ENCODE measurements at places on chromosomes 7 and 10.

DNA sequence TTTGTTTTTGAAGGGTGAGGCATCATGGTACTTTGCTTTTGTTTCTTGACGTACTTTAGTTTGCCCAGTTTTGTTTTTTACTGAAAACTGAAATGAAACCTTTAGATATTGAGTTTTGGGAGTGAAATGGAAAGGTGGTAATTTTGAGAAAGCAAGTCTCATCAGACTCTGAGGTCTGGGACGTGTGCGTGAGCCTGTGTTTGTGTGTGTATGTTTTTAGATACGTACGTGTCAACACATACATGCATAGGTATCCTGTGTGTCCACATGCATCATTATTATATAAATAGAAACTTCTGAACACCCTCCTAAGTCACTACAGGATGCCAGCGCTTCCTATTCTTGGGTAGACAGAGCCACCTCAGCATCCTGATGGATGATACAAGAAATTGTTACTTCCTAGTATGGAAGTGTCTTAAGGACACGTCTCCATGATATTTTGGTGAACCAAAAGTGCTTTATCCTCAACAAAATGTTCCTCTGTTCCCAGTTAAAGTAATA, 47.8 kb downstream of the PROSER2 start:
- no peak for DNase-seq

DNA sequence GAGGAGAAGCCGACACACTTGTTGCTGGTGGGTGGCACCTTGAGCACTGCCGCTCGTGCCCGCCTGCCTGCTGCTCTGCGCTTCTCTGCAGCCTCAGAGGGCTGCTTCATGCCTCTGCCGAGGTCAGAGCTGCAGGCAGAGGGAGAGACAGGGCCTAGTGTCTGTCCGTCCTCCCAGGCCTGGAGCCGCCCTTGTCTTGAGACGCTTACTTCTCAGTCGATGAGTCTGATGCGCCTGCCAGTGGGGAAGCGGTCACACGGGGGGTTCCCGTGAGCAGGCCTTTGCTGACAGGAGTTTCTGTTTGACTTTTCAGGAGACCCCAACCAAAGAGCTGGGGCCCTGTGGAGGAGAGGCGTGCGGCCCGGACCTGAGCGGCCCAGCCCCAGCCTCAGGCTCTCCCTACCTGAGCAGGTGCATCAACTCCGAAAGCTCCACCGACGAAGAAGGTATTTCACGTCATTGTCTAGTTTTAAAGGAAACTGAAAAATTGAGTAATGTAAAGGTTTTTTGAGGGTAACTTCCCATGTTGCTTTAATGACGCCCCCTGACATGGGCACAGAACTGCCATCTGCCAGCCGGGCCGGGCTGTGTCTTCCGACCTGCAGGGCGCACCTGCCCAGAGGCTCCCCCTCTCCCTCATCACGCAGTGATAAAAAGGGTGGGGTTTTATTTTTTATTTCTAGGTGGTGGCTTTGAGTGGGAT, 7.8 kb upstream of the BHLHA15 start:
- no peak for DNase-seq

- DNase-seq, result no peak
Observed at GRCh38 chr7:14001139-14001538, 11.7 kb upstream of the ETV1 start.

DNA sequence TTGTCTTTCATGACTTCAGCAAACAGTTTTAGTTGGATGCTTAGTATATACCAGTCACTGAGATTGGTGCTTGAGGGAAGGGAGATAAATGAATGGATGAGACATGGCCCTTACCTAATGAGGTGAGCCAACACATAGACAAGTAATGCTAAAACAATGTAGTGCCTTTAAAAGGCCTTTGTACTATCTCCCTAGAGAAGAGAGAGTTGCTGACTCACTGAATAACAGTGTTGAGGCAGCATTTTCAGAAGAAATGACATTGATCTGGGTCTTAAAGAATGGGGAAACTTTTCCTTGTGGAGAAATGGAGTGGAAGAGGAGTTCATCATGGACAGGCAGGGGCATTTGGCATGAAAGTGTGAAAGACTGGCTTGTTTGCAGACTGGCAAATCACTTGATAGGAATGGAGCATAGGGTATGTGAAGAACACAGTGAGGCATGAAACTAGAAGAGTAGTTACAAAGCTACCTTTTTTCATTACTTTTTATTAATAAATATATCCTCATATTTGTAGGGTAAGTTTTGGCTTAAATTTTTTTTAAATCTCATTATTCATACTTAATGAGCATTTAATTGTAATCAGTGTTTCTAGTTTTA, 91.2 kb downstream of the KAT6B start:
- DNase-seq, result no peak

DNA sequence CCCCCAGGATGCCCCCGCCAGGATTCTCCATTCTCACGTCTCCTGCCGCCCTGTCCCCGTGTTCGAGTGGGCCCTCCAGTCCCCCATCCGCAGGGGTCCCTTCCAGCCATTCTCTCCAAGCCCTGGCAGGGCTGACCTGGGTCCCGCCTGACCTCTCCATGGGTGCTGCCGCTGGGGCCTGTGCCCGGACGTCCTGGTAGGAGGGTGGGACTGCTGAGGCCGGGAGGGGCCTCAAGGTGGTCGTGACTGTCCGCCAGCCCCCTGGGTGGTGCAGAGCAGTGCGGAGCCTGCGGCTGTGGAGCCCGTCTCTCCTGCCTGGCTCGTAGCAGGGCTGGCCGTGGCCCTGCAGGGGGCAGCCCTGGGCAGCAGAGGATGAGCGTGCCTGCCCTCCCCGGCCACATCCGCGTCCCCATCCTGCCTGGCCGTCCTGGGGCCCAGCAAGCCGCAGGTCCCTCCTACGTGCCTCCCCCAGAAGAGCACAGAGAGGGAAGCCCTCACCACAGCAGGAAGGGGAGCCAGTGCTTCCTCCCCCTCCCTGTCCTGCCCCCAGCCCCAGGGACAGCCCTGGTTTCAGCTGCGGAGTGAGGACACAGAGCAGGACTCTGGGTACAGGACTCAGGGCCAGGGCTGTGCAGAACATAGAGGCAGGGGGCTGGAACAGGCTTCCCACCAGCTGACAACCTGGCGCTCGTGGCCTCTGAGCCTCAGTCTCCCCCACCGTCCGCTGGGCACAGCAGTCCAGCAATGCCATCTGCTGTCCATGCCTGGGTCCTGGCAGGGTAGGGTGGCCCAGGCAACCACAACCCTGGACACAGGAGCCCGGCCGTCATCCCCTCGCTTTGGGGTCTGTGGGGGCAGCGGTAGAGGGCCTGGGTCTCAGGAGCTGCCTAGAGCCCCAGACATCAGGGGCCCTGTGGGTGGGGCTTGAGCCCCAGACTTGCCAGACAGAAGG, 1.5 kb upstream of the GRIFIN start:
- DNase-seq, result no peak

DNA sequence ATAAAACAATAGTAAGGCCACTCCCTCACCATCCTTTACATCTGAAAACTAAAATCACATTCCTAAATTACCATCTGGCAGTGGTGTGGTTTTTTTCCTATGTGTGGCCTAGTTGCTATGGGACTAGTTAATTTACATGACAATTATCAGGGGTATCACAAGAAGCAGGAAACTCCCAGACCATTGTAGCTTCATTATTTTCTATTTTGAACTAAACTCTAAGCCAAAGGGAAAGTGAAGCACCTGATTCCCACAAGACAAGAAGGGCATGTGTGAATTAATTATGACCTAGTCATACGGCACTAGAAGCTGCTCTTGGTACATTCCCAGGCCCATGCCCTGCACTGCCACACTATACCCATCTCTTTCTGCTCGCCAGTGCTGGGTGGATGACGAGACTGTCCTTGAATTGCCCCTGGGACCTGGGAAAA, 103.4 kb downstream of the ATXN7L1 start:
- no peak for DNase-seq

DNA sequence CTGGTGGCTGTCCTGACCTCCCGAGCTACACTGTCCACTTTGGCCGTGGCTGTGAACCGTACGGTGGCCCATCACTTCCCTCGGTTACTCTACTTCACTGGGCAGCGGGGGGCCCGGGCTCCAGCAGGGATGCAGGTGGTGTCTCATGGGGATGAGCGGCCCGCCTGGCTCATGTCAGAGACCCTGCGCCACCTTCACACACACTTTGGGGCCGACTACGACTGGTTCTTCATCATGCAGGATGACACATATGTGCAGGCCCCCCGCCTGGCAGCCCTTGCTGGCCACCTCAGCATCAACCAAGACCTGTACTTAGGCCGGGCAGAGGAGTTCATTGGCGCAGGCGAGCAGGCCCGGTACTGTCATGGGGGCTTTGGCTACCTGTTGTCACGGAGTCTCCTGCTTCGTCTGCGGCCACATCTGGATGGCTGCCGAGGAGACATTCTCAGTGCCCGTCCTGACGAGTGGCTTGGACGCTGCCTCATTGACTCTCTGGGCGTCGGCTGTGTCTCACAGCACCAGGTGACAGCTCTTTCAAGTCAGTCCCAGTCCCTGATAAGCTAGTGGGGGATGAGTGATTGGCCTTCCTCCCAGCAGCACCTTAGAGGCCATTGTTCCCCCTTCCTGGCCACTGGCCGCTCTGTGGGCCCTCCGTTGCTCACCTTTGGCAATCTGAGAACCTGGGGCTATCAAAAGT, 3.0 kb downstream of the CHPF2 start:
- DNase-seq, result no peak

- no peak for DNase-seq
Observed at GRCh38 chr10:31878486-31878885, 50.1 kb downstream of the ARHGAP12 start.

- no peak for DNase-seq
Observed at GRCh38 chr7:104497379-104497967, 169.1 kb downstream of the LHFPL3 start.

DNA sequence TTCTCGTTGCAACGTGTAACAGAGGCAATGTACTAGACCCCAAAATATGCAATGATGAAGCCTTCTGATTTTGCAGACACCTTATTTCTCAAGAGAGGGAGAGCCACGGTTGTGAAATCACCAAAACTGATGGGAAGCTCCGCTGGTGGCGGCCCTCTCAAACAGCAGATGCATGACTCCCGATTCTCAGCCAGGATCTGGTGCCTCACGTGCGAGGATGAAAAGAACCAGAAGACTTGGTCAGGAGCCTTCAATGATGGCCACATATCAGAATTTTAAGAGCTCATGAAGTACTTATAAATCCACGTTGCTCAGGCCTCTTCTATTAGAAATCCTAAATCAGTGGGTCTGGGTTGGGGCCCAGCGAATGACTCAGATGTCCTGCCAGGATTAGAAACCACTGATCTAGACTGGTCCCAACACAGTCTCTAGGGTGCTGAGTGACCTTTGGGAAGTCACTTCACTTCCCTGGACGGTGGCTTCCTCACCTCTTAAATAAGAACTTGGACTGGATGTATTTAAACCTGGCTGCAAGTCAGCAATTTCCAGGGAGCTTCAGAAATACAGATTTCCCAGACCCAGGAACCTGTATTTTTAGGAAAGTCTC, 41.9 kb upstream of the FAM180A start:
- DNase-seq, result no peak

DNA sequence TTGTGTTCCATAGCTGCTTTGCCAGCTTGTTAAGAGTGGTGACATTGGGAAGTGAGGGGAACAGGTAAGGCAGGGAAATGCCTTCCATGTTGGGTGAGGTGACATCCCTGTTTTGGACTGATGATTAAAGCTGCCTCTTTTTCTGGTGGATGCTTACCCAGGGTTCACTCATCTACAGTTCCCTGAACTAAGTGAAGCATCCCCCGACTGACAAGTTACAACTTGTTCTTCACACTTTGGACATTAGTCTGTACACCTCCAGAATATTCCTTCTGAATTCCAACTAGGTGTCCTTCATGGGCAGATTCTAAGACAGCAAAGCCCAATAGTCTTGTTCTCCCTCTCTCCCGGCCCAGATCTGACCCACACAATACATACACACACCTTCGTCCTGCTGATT, 63.4 kb downstream of the HDAC9 start:
- DNase-seq, result no peak

DNA sequence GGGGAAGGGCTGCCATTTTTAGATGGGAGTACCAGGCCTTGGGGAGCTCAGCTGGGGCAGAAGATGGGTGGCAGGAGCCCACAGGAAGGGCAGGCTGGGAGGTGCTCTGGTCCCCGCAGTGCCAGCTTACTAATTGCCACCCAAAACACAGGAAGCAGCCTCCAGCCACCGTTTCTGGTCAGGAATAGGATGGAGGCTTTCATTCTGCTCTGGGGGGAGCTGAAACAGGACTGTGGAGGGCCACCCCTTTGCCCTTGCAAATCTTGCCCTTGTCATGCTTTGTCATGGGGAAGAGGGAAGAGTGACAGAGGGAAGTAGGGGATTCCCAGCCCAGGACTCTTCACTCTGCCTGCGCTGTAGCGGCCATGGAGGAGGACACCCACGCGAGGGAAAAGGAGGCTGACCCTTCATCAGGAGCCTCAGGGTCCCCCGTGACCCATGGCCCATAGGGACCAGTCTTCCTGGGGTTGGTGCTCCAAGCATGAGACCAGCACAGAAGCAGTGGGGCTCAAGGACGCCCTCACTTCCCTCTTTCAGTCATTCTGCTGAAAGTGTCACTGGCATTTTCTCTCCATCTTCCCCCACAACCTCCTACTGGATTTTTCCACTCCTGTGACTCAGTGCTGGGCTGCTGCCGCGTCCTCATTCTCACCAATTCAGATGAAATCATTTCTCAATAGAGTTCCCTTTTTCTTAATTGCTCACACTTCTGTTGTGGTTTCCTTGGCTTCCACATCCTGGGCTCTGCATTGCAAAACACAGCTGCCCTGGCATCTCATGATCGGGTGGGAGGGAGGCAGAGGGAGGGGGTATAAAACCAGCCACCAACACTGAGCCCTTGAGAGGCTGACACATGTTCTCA, 61.9 kb downstream of the MKI67 start:
- DNase-seq, result peak; percentile 51

- no peak for DNase-seq
Observed at GRCh38 chr7:51217804-51218203, 98.8 kb downstream of the COBL start.
